Right renal cortex interstitium (tissue), 3 donors: ENCODE measurements at places on chromosomes 4 and X. TPM values are rescaled to one million over a fixed set of nuclear protein-coding genes. Genes with fewer than 3 reads are reported as not detected.

DNA sequence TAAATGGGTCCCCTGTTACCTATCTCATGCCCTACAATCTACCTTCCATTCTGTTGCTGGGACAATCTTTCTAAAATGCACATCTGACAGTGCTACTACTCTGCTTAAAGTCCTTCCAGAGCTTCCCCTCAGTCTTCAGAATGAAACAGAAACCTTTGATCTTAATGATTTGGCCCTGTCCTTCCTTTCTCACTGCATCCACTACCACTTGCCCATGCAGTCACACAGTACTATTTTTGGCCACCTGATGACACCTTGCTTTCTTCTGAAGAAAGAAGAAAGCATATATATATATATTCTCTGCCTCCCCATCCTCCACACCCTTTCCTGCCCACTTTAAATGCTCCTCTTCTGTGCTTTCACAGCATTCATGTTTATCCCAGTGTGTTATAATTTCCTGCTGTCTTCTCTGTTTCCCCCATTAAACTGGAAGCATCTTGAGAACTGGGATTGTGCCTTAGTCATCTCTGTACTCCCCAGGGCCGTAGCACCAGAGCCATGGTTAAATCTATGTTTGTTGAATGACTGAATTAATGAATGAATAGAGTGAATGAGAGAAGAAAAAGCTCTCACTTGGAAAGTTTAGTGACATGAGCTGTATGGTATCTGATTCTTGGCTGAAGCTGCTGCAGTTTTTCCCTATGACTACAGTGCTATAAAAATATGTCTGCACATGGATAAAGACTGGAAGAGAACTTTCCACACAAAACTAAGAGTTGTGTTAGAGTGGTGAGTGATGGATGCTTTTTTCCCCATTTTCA lies 56.2 kb downstream of the RTL9 start:
- DNase-seq, result no peak

GRCh38 chr4:89906316-89906715 lies 11.7 kb downstream of the MMRN1 start:
- DNase-seq, result no peak

Gene UGT2B15
- 0.07 TPM for polyA plus RNA-seq

- DNase-seq, result no peak
Observed at GRCh38 chr4:174579421-174579820, 57.1 kb upstream of the HPGD start.

Gene TSC22D3
- polyA plus RNA-seq, result 132 TPM

Gene FAM184B
- 0.42 TPM for polyA plus RNA-seq

DNA sequence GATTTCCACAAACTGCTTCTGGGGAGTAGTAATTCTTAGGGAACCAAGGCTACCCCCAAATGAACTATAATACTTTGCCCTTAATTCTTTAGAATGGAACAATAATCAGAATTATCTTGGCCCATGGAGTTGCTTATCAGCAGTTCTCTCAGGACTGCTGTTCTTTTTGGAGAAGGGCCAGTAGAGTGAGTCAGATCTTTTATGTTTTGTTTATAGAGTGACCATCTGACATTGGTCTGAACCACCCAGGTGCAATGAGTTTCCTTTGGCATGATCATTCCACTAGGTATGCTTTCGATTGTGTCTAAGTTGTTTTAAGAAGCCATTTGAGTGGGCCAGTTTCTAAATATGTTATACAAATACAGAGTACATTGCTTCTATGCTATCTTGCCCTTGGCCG lies 31.8 kb downstream of the PRRG1 start:
- DNase-seq, result no peak

Gene TAPT1
- 36.6 TPM for polyA plus RNA-seq

- DNase-seq, result no peak
Observed at GRCh38 chrX:13716905-13717304, 17.5 kb downstream of the TRAPPC2 start.

DNA sequence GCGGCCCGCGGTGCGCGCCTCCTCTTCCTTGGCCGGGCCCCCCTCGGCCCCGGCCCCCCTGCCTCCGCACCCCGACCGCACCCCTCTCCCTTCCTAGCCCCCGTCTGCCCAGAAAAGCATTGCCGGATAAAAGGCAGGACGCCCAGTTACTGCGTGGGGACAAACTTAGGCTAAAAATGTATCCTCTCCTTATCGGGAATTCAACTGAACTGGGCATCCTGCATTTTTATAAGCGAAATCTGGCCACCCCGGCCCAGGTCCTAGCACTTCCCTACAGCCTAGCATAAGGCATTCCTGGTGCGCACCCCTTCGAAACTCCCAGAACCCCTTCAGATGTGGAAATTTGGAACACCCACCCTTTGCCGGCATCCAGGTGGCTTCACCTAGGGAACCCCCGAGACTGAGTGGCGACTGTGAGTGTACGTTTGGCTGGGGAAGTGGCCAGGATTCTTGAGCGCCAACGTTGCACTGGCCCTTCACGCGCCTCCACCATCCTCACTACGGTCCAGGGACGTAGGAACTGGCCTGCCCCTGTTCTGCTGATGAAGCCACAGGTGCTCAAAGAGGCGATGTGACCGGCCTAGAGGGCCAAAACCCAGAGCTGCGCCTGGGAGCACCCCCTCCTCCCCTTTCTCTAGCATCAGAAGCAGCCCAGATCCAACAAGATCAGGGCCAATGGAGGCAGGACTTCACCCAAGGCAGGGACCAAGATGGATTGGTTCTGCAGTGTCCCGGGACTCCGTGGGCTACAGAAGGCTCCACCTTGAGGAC lies 5.7 kb upstream of the RNF4 start:
- DNase-seq, result no peak

GRCh38 chrX:118872102-118872566 lies 48.5 kb downstream of the ZCCHC12 start:
- DNase-seq, result no peak

Gene DIPK2B
- 8.7 TPM for polyA plus RNA-seq

DNA sequence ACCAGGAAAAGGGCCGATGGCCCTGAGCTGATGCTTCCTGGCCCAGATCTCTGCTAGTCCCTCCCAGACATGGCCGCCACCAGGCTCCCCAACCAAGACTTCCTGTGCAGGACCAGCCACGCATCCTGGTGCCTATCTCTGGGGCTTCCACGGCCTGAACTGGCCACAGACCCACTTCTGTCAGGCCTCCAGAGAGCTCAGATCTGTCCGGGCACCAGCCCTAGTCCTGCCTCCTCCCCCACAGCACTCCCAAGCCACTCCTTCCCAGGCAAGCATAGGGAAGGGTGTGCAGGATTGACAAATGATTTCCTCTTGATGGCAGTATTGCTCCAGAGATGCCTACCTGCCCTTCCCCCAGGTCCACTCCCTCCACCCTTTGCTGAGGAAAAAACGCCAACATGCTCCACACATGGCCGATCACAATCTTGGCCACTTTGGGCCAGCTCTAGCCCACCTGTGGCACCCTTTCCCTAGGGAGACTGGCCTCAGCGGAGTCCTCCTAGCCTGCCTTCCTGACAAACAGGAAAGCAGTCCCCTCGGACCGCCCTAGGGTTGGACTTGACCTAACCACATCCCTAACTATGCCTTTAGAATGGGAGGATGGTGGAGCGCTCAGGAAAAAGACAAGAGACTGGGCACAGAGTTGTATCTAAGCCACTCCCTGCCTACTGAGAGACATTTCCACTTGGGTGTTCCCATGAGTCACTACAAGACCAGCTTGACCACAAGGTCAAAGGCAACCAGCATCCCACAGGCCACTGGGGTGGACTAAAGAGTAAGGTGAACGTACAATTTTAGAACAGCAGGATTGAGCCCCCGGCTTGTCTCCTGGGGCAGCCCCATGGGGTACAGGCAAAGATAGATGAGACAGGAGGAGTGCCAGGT lies 277.5 kb upstream of the AGTR2 start:
- no peak for DNase-seq

Gene JAKMIP1
- 0.12 TPM for polyA plus RNA-seq

Gene PAGE2
- polyA plus RNA-seq, result not detected

DNA sequence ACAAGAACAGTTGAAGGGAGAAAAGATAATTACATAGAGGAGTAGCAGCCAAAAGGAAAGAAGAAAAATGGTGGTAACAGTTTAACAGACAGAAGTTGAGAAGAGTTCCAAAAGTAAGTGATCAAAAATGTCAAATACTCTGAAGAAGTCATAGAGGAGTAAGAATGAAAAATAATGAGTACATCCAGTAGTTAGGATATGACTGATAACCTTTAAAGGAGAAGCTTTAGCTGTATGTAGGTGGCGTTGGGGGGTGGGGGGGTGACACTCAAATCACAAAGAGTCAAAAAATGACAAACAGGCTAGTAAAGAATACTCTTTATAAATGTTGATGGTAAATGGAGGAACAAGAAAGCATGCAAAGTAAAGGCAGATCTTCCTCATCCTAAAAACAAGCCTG lies 40.6 kb downstream of the RAB33A start:
- DNase-seq, result no peak

GRCh38 chrX:45601052-45601451 lies 400.4 kb upstream of the DIPK2B start:
- DNase-seq, result no peak

Gene ARX
- not detected for polyA plus RNA-seq

DNA sequence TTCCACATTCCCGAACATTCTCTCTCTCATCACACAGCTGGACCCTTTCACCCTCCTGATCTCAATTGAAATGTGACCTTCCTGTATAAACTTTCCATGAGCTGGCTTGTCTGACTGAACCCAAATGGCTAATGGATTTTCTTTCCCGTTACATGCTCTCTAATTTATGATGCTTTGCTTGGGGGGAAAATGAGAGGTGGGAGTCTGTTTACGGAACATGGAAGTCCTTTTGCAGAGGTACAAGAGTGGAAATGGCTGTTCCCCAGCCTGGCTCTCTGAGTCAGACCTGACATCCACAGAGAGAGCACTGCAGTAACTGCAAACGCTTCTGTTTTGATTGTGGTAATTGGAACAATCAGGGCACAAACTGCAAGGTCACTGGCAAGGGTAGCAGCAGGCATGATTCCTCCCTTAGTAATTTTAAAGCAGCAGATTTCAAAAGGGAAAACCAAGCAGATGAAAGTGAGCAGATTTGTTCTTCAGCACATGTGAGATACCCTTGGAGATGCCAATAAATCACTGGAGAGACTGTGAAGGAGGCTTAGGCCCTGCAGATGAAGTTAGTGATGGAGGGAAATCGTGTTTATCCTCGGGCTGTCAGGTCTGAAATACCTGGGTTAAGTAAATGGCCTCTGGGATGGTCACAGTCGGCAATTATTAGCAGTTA lies 83.9 kb downstream of the SNCA start:
- DNase-seq, result peak; percentile 66

DNA sequence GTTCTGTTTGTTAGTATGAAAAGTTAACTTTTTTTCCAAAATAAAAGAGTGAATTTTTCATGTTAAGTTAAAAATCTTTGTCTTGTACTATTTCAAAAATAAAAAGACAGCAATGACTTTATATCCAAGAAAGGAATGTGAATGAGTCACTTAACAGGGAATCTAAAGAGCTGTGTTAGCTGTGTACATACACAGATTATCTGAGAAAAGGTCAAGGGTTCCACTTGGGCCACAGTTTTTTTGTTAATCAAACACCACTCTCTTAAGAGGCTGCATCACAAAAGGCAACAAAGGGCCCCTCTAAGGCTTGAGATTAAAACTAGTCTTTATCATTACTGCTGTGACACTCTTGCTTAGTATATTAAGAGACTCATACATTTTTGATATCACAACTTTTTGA lies 82.1 kb downstream of the FIP1L1 start:
- DNase-seq, result no peak

GRCh38 chr4:55973650-55974049 lies 24.9 kb downstream of the CEP135 start:
- no peak for DNase-seq

DNA sequence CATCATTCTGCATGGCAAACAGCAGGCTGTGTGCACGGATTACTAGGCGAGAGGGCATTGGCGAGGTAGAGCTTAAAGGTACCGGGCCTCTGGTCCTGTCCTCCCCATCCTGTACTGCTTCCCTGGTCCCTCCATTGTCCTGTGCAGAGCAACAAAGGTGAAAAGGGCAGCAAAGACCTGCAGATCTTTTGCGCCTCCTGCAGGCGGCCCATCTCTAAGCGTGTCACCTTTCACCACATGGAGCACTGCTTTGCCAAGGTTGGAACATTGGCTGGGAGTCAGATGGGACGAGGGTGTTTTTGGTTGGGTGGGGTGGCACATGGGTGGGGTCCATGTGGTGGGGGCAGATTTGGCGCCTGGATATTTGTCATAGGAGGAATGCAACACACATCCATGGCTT lies 64.7 kb upstream of the UXT start:
- DNase-seq, result no peak

DNA sequence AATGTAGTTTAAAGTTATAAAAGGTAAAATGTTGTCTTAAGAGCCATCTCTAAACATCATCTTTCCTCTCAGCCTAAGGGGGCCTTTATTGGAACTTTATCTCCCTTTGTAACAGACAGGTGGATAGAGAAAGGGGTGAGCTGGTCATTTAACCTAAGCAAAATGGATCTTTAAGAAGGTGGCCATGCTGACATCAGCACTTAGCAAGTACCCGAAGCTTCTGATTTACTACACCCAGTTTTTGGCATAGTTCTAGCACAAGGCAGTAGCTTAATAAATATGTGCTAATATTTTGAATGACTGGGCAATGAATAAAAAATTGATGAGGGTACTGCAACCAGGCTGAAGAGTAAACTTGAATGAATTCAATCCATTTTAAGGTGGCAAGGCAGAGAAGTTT lies 172.7 kb downstream of the GABRG1 start:
- DNase-seq, result no peak

Gene GJB1
- 54.0 TPM for polyA plus RNA-seq

DNA sequence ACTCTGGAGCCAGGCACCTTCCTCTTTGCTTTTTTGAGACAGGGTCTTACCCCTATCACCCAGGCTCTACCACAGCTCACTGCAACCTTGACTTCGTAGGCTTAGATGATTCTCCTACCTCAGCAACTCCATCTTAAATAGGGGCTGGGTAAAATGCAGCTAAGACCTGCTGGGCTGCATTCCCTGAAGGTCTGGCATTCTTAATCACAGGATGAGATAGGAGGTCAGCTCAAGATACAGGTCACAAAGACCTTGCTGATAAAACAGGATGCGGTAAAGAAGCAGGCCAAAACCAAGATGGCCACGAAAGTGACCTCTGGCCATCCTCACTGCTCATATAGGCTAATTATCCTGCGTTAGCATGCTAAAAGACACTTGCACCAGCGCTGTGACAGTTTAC lies 770.8 kb upstream of the PRKX start:
- no peak for DNase-seq

GRCh38 chr4:72468904-72469502 lies 100.0 kb downstream of the ADAMTS3 start:
- no peak for DNase-seq

GRCh38 chr4:152962150-152962549 lies 26.0 kb downstream of the FHDC1 start:
- no peak for DNase-seq
